ENCODE measurements at places on chromosomes 5 and 9.

- no peak for DNase-seq
Measured at GRCh38 chr5:27172693-27173092, 134.3 kb upstream of the CDH9 start.

GRCh38 chr5:122392224-122392623 lies 80.2 kb downstream of the SNCAIP start:
- no peak for DNase-seq

DNA sequence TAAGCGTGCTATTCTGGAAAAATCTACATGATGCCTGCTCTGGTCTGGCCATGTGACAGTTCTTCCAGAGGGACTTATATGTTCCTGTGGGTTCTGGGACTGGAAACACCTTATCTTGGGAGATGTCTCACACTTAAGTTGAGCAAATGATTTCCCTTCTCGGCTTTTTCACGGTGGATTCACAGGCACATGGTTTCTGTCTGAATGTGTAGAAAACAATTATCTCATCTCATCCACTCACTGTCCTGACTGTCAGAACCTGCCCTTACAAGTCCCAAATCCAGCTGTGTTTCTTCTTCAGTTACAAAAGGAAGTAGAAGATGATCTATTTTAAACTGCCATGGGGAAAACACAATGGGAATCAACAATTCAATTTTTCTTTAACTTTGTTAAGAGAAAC lies 184.0 kb downstream of the SYK start:
- no peak for DNase-seq

- DNase-seq = no peak
Measured at GRCh38 chr9:71349218-71349617, 227.8 kb upstream of the TRPM3 start.

DNA sequence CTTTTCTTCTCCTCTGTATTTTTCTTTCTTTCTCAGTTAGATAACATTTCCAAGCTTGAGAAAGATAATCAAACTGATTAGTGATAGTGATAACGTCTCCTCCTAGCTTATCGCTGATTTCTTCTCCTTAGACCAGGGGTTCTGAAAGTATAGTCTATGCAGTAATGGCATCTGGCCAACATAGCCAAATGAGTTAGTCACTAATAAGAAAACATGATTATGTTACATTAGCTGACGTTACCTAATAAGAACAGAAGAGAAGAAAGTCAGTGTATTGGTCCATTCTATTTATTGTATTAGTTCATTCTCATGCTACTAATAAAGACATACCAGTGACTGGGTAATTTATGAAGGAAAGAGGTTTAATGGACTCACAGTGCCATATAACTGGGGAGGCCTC lies 111.2 kb downstream of the STRBP start:
- DNase-seq = no peak

GRCh38 chr5:142864290-142865260 lies 94.4 kb downstream of the ARHGAP26 start:
- no peak for DNase-seq

DNA sequence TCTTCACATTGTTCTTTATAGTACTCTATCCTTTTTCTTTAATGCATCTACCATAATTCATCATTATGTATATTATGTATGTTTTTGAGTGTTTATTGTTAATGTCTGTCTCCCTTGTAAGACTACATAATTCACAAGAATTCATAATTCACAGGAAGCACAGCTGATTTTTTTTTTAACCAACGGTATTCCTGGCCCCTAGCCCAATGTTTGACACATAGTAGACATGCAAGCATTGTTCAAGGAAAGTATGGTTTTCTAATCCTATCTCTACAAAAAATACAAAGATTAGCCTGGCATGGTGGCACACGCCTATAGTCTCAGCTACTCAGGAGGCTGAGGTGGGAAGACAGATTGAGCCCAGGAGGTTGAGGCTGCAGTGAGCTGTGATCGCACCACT lies 160.6 kb downstream of the PPP2R2B start:
- no peak for DNase-seq

GRCh38 chr5:140977003-140977402 lies 10.7 kb downstream of the PCDHAC2 start:
- DNase-seq = no peak

DNA sequence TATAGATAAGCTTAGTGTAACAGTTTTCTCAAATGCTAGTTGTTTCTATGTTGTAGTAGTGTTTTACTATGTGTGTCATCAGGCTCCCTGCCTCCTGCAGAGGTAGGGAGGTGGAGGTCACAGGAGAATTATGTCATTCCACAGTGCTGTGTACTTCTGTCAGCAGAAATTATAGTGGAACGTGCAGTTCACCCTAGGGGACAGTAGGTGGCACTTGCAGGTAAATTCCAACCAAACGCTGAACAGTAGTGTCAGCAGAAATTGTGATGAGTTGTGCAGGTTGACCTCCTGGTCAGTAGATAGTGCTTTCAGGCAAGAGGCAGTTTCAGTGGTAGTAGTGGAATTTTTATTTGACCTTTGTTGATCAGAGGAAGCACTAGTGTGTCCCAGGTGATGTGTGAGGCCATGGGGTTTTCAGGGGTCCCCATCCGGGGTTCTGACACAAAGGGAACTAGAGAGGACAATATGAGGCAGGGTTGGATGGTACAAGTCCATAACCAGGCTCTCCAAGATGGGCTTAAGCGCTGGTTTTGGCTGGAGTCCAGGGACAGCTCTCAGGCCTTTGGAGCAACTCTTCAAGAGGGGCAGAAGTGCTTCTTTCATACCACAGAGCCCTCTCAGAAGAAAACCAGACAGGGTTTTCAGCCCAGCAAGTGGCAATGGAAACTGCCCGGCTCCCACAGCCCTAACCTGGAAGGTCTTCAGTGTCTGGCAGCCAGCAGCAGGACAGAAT lies 402.9 kb downstream of the CYLC2 start:
- no peak for DNase-seq

All from stimulated activated CD8-positive, alpha-beta memory T cell treated with anti-CD3 and anti-CD28 coated beads, Interleukin-15, amount 100 ng/mL, for 1 hour (primary cell).